ENCODE measurements at places on chromosomes 11 and 22.

DNA sequence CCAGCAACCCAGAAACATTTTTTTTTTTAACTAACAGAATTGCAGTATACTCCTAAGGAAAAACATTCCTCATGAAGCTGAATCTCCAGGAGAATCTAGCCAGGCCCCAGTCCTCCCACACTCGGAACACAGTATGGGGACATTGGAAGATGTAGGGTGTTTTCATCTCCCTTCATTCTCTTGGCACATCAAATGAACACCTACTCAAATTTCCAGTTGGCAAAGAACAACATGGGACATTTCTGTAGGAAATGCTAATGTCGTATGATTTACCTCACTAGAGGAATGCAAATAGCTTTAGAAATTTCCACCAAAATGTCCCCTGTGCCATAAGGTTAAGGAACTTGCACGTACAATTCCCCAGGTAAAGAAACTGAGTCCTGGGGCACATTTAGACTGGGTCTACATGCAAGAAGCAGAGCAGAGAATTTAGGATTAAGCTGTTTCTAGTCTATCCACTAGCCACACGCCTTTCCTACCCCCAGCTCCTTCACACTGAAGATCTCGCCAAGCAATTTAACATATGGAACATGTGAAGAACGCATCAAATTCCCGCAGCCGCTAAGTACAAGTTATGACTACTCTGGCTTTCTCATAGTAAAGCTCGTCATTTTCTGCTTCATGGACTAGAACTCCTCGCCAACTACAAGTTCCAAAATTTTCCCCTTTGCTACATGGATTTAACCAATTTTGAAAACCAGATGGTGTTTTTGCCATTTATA is 2.9 kb upstream of the CADM1 start:
- no peak for DNase-seq

- DNase-seq, result no peak
Measured at GRCh38 chr11:10322830-10323792, 18.2 kb downstream of the ADM start.

DNA sequence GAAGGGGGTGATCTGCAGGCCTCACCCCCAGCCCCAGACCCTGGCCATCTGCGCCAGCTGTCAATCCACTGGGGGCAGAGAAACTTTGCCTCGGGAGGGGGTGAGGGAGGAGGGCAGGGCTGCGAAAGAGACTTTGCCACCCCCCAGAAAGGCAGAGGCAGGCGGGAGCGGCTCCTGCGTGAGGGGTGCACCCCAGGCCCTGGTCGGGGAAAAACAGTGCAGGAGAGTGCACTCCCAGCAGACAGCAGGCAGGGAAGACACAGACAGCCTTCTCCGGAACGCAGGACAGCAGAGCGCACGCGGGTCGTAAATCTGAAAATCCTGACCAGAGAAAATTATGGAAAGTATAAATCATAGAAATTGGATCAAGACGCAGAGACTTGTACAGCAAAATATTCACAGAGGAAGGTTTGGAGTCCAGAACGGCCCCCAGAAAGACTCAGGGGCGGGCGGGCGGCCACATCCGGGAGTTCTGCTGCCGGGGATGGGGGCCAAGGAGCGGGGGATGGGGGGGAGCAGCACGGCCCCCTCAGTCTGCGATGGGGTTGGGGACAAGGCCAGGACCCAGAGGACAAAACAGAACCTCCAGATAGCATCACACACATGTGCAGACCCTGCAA is 8.0 kb upstream of the MRPL23 start:
- DNase-seq, result no peak

DNA sequence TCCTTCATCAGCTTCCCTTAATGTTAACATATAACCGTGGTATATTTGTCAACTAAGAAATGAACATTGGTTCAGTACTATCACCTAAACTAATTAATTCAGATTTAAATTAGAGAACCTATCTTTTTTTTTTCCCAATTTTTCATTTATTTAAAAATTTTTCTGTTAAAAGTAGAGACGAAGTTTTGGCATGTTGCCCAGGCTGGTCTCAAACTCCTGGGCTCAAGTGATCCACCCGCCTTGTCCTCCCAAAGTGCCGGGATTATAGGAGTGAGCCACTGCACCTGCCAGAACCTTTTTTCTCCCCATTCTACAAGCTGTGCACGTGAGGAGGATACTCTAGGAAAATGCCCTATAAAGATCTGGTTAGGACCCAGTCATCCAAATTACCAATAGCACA is 3.6 kb downstream of the EI24 start:
- no peak for DNase-seq

- DNase-seq, result no peak
Measured at GRCh38 chr11:1893581-1894359, 2.1 kb upstream of the PRR33 start.

- DNase-seq, result no peak
Measured at GRCh38 chr11:12803086-12803826, 129.0 kb downstream of the TEAD1 start.

- DNase-seq, result peak; percentile 1
Measured at GRCh38 chr11:71342951-71343827, 90.8 kb upstream of the SHANK2 start.

DNA sequence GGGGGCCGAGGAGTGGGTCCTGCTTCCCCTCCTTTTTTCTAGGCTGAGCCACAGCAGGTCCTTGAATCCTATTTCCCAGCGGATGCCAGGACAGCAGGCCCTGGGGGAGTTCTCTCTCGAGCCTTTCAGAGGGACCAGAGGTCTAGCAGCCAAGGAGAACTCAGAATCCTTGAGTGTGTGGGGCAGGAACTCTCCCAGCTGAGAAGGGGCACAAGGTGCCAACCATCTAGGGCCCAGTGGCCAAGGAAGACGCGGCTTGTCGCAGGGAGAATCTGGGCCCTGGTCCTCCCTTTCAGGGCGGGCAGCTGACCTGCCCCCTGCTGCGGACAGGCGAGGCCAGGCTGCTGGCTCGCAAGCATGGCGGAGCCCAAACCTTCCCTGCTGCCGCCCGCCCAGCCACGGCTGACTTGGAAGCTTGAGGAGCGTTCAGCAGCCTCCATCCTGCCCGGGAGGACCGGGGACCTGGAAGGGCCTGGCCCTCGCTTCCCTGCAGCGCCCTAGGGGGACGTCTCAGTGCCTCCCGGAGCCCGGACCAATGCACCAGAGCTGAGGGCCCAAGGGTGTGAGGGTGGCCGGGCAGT is 972 bp upstream of the TSSC4 start:
- no peak for DNase-seq

DNA sequence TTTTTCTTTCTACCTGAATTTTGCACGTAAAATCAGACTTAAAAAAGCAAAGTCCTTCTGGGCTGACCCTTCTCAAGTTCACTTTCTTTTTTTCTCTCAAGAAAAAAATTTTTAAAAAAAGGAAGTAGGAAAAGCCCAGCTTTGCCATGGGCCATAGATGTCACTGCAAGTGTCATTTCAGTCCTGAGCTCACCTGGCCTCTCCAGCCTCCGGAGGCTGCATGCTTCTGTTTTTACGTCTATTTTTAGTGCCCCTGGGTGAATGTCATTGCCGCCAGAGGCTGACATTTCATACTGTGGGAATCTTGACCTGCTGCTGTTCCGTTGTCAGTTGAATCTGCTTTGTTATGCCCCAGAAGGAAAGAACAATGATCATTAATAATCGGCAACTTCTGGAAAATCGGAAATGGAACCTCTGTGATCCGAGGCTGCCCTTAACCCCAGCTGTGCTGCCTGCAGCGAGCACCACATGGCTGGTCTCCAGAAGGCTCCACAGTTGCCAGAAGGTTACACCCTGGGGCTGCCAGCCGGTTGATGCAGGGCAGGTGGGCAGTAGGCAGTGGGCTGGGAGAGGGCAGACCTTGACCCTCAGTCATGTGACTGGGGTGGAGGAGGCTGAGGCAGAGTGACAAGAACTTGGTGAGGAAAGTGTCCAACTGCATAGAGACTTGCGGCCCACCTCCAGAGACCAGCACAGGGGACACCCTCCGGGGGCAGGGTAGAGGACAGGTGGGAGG is 16.7 kb upstream of the MYEOV start:
- no peak for DNase-seq

GRCh38 chr11:1012740-1013630 is 23.5 kb downstream of the MUC6 start:
- DNase-seq, result no peak

- no peak for DNase-seq
Measured at GRCh38 chr22:27207907-27208306, 550.5 kb downstream of the MIAT start.

DNA sequence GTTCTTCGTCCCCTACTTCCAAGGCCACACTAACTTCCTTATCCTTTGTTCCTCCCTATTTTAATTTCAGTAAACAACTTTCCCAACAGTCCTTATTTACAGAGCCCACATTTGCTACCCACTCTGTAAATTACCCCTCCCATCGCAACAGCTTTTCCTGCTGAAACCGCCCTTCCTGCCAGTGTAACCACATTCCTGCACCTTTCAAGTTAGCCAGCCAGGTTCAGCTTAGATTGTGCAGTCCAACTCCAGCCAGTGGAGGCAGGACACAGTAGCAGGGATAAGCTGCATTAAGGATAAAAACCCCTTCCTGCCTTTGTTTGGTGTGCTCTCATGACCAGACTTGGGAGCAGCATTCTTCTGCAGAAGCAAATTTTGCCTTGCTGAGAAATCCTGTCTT is 768.3 kb upstream of the ARHGAP42 start:
- DNase-seq, result no peak

GRCh38 chr11:86790195-86790725 is 10.1 kb upstream of the PRSS23 start:
- DNase-seq, result no peak

- DNase-seq, result no peak
Measured at GRCh38 chr11:75782540-75783263, 14.1 kb downstream of the DGAT2 start.

Measured in stimulated activated CD8-positive, alpha-beta memory T cell treated with anti-CD3 and anti-CD28 coated beads, Interleukin-4, amount 100 ng/mL, for 24 hours (primary cell).